ENCODE measurements at places on chromosomes 11 and 22.

GRCh38 chr11:122877732-122878131 lies 4.8 kb upstream of the JHY start:
- DNase-seq = no peak

DNA sequence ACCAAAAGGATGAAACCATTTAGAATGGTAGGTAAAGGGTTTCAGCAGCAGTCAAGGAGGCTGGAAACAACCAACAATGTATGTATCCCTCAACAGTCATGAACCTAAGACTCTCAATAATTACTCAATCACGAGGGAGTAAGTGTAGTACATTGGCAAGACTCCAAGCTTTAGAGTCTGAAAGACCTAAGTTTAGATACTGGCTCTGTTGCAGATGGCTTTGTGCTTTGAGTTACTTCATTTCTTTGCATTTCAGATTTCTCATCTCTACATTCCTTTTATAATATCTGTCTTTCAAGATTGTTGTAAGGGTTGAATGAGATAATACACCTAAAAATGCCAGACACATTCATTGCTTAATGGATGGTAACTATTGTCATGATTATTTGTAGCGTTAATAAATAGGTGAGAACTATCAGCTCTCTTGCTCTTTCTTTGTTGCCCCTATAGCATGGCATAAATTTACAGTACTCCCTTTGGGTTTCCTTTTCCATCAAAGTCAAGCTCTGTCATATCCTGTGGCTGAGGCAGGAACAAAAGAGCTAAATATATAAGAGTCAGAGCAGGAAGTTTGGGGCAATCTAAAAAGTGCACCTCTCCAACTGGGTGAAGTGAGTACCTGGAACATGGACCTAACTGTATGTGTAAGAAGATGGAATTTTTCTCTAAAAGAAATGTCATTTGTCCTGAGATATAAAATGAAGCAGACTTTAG lies 228.2 kb upstream of the ZC3H12C start:
- DNase-seq = no peak

DNA sequence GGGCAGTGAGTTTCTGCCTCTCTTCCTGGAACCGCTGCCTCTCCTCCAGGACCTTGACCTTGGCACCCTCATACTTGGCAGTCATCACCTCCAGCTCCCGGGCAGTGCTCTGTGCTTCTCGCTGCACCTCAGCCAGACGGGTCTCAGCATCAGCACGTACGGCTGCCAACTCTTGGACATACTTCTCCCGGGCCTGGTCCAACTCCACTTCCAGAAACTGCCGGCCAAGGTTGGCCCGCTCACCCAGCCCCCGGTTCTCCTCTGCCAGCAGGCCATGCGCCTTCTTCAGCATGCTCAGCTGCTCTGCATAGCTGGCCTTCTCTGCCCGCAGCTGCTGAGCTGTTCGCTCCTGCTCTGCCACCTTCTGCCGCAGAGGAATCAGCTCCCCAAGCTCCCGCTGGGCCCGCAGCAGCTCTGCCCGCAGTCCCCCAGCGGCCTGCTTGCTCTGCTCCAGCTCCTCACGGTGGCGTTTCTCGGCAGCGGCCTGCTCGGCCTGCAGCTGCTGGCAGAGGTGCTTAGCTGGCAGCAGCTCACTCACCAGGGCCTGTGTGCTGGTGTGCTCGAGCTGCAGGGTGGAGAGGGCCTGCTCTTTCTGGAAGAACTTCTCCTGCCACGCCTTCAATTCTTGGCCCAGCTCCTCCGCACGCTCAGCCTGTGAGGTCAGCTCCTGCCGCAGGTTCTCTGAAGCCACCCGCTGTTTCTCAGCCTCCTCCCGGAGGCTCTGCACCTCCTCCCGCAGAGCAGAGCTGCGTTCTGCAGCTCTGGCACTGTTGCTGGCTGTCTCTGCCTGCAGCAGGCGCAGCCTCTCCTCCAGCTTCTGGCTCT lies 14.4 kb downstream of the IL18BP start:
- DNase-seq = no peak

- DNase-seq = no peak
These were observed 16.1 kb upstream of the PCF11 start for GRCh38 chr11:83140691-83141455.

DNA sequence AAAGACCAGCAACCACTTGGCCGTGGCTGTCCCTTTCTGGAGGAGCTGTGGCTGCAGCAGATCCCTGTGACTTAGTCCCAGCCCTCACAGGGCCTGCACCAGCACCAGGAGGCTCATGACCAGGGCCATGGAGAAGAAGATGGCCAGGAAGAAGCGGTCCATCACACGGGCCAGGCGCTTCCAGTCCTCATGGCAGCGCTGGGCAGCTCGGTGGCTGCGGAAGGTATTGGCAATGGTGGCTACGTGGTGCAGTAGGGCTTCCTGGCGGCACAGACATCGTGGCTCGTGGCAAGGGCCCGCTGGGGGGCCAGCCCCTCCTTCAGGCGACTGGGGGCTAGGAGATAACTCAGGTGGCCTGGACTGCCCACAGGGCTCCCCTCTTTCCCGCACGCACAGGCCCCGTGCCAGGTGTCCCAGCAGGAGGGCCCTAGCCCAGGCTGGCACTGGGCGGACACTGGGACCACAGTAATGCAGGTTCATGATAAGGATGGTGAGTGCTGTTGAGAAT lies 5.1 kb downstream of the CHRNA10 start:
- no peak for DNase-seq

DNA sequence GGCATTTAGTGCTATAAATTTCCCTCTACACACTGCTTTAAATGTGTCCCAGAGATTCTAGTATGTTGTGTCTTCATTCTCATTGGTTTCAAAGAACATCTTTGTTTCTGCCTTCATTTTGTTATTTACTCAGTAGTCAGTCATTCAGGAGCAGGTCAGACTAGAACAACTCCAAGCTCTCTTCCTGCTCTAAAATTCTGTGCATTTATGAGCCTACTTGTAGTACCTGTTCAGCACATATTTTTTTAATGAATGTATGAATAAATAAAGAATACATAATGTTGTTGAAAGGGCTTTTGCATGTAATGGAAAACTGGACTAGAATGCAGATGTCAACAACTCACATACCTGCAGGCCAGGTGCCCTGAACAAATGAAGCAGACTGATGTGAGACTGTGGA lies 13.7 kb upstream of the HEPHL1 start:
- DNase-seq = no peak

- no peak for DNase-seq
These were observed 9.3 kb upstream of the PDGFB start for GRCh38 chr22:39254122-39254521.

All from effector memory CD8-positive, alpha-beta T cell (primary cell).